ENCODE measurements at places on chromosomes 6 and 20.

- DNase-seq: no peak
These were observed 42.8 kb downstream of the MRPL14 start for GRCh38 chr6:44084231-44085014.

DNA sequence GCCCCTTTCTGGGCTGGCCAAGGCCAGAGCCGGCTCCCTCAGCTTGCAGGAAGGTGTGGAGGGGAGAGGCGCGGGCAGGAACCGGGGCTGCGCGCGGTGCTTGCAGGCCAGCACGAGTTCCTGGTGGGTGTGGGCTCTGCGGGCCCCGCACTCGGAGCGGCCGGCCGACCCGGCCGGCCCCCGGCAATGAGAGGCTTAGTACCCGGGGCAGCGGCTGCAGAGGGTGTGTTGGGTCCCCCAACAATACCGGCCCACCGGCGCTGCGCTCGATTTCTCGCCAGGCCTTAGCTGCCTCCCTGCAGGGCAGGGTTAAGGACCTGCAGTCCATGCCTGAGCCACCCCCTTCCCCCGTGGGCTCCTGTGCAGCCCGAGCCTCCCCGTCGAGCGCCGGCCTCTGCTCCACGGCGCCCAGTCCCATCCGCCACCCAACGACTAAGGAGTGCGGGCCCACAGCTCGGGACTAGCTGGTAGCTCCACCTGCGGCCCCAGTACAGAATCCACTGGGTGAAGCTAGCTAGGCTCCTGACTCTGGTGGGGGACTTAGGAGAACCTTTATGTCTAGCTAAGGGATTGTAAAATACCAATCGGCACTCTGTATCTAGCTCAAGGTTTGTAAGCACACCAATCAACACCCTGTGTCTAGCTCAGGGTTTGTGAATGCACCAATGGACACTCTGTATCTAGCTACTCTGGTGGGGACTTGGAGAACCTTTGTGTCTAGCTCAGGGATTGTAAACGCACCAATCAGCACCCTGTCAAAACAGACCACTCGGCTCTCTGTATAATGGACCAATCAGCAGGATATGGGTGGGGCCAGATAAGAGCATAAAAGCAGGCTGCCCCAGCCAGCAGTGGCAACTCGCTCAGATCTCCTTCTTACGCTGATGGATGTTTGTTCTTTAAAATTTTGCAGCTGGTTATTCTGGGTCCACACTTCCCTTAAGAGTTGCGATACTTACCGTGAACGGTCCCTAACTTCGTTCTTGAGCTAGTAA is 167.4 kb upstream of the RREB1 start:
- no peak for DNase-seq

GRCh38 chr20:5353624-5354496 is 37.1 kb upstream of the PROKR2 start:
- DNase-seq: no peak

GRCh38 chr6:37459981-37460800 is 27.2 kb downstream of the CMTR1 start:
- DNase-seq: no peak

DNA sequence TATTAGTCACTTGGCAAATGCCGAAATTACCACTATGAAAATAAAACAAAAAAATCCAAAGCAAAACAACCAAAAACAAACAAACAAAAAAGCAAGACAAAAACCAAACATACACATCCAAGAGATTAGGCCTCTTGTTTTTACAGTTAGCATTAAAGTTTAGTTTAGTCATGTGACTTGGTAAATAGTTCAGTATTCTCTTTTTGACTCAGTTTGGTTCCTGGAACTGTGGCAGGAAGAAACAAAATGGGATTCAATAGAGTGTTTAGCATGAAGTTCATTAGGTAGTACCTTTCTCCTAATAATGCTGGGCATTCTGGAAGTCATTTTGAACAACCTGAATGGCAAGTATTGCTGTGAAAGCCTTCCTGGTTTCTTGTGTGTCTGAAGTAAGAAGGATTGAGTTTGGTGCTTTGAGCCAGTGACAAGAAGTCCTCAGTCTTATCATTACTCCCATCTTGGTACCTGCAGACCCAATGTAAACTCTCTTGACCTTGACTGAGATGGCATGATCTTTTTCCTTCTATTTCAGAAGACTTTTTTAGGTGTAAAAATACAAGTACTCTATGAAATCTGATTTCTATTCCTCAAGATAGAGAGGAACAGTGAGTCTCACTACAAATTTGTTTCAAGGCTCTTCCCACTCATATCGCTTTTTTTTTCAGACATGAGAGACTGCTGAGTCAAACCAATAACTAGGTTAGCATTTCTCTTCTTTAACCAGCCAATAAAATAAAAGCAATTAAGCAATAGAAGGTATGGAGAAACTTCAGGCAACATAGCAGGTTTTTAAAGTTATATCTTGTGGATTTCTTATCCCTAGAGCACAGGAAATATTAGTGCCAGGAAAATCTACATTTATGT is 223.6 kb upstream of the PREP start:
- DNase-seq: no peak

GRCh38 chr20:48862279-48862678 is 34.5 kb upstream of the PREX1 start:
- DNase-seq: no peak

DNA sequence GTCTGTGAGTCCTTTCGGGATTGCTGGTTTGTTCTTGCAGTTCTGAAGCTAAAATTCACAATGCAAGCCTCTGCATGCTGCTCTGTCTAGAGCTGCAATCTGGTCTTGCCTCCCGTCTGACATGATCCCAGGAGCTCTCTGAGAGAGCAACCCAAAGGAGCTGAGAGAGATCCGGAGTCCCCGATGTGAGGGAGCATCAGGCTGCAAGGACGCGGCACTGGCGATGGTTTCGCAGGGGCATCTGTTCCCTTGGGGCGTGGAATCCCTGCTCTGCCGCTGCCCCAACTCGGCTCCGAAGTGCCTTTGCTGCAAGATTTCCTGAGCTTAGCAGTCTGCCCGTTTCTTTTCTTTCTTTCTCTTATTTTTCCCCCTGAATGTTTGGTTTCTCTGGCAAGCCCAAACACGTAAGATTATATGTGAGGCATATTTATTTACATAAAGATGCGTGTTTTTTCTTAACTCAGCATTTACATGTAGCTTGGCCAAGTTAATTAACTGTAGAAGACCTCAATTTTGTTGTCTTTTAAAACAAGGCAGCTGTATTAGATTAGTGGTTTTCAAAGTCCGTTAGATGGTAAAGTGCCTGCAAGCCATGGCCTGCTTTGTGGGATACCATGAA is 873.0 kb downstream of the KIF16B start:
- no peak for DNase-seq

DNA sequence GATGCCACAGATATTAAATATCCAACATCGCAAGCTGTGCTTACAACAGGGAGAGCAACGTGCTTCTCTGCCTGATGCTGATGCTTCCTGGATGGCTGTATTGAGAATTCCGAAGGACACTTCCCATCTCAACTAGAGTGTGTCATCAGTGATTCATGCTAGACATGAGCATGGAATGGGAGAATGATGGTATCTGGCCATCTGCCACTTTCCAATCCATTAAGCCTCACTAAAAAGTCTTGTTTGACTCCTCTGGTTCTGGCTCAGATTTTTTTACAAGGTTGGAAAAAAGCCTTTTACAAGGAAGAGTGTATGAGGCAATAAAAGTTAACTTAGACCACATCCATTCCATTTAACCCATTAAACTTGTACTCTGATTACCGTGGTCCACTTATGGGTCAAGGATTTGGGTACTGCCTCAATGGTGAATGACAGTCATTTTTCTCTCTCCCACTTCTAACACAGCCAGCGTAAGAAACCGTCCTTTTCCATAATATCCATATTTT is 265.3 kb downstream of the UST start:
- DNase-seq: no peak

DNA sequence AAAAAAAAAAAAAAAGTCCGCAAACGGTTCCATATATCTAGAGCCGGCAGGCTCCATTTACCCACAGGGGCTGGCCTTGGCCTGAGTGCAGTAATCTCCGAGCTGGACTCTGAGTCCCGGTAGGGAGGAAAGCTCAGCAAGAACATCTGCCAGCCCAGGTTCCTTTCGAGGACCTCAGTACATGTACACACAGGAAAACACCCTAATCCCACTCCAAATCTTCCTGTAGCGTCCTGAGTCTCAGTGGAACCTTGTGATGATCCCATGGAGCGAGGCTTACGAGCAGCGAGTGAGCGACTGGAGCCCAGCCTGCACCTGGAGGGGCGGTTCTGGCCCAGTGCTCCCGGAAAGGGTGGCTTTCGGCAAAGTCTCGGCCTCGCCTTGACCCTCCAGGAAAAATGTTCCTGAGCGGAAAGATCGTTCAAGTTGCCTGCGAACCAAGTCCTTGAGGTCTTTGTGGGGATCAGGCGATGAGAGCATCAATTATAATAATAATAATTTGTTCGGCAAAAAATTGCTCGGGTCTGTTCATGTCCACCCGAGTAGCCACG is 32.1 kb downstream of the PRSS16 start:
- DNase-seq: no peak

DNA sequence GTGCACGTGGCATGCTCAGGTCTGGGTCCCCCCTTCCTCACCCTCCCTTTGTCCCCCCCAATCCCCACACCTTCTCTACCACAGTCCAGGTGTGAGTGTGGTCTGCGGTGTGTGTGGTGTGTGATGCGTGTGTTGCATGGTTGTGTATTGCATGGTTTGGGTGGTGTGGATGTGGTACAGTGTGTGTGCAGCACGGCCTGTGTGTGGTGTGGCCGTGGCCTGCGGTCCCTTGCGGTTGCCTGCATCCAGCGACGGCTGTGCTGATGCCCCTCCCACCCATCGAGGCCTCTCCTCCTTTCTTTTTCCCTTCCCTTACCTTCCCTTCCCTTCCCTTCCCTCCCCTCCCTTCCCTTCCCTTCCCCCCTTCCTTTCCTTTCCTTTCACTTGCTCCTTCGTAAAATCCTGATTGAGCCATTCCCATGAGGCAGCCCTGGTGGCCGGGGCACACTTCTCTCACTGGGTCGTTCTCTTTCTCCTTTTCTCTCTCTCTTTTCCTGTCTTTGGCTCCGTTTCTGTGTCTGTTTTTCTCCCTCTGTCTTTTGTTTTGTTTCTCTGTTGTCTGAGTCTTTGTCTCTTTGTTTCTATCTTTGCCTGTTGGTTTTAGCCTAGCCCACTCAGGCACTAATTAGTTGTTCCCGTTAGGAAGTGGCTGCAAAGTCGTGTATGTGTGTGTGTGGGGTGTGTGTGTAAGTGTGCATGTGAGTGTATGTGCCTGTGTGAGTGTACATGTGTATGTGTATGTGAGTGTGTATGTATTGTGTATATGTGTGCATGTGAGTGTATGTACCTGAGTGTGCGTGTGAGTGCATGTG is 65.7 kb downstream of the SRC start:
- no peak for DNase-seq

GRCh38 chr6:159053781-159054398 is 9.1 kb upstream of the TAGAP start:
- DNase-seq: no peak

DNA sequence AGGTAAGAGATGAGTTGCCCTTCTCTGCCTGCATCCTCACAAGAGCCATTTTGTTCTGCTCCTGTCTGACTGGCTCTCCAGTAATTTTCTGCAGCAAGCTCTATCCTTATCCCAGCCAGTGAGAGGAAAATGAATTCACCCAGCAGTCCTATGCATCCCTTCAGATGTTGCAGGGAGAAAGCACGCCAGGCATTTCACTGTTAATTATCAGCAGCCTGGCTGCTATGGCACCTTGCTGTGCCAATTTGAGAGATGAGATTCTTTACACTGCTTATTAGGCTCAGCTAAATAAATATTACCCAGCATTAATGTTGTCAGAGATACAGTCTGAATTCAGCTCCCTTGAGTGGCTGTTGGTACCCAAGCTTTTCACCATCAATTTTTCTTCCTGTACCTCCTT is 61.1 kb upstream of the SNAP25 start:
- no peak for DNase-seq

GRCh38 chr6:134267917-134268361 is 50.0 kb downstream of the SGK1 start:
- DNase-seq: no peak

- DNase-seq: no peak
These were observed 79.7 kb downstream of the EDN1 start for GRCh38 chr6:12369781-12370262.

GRCh38 chr20:50392138-50392866 is 117.9 kb upstream of the PTPN1 start:
- no peak for DNase-seq

DNA sequence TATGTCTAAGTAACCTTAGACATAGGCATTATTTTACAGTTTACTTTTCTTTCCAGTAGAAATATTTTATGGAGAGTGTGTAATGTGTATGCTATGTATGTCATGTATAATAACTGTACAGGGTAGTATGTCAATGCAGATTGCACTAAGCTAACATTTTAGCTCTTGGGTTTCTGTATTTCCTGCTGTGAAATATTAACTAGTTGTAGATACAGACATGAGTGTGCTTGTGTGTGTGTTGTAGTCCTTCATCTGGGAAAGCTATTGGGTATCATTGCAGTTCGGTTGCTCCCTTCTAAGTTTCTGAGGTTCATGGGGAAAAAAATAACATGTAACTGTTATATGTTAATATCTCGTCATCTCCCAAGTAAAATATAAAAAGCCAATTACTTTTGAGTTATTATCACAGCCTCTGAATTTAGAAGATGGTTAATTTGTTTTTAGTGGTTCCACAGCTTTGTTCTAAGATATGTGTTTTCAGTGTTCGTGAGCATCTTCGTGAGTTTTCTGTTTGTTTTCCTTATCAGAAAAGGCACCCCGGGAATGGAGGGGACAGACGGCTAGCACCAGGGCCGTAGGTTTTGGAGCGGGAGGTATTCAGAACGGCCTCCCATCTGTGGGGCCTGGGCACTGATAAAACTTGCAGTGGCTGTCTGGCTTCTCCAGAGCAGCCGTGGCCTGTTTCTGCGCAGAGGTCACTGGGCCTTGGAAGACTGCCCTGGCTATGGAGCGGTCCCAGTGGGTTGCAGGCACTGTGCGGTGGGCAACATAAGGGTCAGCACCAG is 215.0 kb downstream of the ARID1B start:
- peak; percentile 60 for DNase-seq

DNA sequence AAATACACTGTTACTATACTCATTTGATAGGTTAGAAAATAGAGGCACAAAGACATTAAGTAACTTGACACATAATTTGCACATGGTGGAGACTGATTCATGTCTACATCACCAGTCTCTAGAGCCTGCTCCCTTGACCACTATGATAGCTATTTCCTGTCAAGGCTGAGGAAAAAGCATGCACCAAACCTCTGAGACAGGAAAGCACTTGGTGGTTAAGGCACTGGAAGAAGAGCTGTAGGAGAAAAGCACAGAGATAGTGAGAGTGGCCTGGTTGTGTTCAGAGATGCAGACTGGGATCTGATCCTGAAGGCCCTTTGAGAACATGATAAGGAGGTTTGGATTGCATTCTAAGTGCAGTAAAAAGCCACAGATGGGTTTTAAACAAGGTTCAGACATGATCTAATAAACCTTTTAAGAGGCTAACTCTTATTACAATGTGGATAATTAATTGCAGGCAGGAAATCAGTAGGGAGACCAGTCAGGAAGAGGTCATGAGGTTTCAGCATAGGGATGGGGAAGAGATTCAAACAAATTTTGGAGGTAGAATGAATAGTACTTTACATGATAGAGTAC is 168.9 kb downstream of the PHF3 start:
- DNase-seq: no peak

GRCh38 chr6:124223611-124224345 is 420.1 kb downstream of the NKAIN2 start:
- no peak for DNase-seq

- peak; percentile 83 for DNase-seq
These were observed 110.3 kb upstream of the EYA4 start for GRCh38 chr6:133130863-133131262.

- no peak for DNase-seq
These were observed 43.5 kb upstream of the TINAG start for GRCh38 chr6:54264581-54265272.

Data from Right ventricle myocardium superior (tissue), 1 donor.